ENCODE measurements at places on chromosomes 2 and 18.

GRCh38 chr2:180412219-180412618 lies 405.1 kb upstream of the CWC22 start:
- DNase-seq: no peak

- DNase-seq: peak; percentile 73
Measured at GRCh38 chr18:63439334-63439733, 17.1 kb upstream of the VPS4B start.

DNA sequence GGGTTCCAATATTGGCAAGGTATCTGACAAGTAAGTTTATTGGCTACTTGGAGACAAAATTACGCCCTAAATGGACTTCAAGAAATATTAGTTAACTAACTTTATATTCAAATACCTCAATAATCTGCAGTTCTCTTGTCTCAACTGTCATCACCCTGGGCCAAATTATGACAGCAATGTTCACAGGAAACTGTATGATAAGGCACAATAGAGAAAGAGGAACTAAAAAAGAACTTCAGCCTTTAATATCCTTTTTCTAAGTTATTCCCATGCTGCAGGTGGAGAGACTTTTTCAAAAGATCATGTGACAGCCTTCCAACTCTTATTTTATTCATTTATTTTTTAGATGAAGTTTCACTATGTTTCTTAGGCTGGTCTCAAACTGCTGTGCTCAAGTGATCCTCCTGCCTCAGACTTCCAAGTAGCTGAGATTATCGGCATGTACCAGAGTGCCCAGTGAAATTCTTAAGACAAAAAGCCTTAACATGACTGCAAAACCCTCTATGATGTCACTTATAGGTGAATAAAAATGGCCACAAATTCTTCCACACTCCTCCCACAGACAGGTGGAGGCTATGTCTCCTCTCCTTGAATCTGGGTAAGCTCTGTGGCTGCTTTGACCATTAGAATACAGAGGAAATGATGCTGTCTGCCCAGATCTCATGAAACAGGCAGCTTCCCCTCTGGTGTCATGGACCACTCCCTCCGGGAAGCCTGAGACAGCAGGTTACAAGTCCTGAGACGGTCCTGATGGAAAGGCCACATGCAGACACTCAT lies 211.0 kb downstream of the TGIF1 start:
- DNase-seq: no peak

DNA sequence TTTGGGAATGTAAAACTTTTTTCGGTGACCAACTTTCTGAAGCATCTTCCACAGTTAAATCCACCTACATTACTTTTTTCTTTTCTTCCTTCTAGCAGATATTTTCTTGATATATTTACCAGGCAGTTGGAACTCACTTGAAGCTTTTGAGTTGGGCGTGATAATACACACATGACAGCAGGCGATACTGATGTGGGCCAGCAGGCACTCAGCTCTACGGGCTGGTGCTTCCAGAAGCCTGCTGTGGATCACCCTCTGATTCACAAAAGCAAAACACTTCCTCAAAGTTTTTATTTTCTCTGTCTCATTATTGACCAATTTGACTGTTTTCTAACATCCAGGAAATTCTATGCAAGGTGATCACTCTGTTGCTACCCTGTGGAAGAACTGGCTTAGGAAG lies 22.9 kb downstream of the GRHL1 start:
- DNase-seq: no peak

- DNase-seq: peak; percentile 56
Measured at GRCh38 chr2:158204741-158205165, 103.1 kb downstream of the UPP2 start.

- DNase-seq: no peak
Measured at GRCh38 chr2:145067549-145068030, 547.7 kb upstream of the ZEB2 start.

- peak; percentile 74 for DNase-seq
Measured at GRCh38 chr18:59988098-59988706, 88.4 kb downstream of the PMAIP1 start.

DNA sequence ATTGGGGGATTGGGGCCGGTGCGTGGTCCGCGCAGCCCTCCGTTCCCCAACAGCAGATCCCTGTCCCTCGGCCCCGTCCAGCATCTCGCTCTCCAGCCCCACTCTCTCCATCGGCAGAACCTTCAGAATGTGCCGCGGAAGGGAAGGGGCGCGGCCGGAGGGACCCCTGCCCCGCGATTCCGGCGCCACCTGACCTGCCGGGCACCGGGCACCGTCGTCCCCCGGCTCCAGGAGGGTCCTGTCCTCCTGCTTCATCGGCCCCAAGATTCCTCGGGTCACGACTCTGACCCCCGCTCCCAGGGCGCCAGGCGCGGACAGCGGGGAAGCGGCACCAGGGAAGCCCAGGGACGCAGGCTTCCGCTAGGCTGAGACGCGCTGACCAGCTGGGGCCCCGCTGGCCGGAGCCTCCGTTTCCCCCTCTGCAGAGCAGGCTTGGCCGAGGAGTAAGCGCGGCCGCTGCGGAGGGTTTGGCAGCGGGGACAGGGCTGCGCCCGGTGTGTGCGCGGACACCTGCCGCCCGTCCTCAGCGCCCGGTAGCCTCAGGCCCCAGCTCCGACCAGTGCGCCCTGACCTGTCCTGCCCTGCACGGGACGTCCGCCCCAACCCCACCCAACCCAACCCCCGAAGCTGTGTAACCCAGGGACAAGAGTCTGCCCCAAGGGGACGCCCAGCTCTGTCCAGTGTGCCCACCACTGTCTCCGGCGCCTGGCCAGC lies 16.8 kb upstream of the BOK start:
- no peak for DNase-seq

DNA sequence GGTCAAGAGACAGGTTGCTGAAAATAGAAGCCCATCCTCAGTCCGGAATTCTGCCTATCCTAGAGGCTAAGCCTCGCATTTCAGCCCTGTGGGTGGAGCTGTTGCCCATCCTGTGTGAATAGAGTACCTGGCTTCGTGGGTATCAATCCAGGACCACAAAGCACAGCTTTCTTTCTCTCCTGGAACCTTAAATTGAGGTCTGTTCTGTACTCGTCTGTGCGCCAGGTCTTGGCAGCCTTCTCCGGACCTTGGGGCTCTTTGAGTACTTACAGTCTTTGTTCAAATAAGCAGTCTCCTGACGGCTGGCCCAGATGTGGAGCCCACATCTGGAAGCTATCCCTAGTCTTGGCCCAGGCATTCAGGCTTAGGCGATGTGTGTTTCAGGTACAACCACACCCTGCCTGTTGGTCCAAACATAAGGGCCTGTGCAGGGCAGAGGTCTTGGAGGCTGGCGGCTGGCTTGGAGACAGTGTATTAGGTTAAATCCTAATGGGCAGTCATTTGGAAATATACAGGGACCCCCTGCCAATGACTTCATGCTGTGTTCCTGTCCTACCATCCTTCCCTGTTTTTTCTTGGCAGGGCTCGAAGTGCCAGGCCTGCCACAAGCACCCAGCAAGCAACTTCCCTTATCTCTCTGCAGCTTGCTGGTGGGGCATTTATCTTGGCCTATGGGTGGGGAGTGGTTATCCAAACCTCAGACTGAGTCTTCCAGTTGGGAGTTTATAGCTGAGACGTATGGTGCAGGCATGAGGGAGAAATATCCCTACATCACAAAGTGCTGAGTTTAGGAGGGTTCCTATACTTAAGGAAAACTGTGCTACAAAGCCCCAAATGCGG lies 294.1 kb downstream of the BCL2 start:
- no peak for DNase-seq

DNA sequence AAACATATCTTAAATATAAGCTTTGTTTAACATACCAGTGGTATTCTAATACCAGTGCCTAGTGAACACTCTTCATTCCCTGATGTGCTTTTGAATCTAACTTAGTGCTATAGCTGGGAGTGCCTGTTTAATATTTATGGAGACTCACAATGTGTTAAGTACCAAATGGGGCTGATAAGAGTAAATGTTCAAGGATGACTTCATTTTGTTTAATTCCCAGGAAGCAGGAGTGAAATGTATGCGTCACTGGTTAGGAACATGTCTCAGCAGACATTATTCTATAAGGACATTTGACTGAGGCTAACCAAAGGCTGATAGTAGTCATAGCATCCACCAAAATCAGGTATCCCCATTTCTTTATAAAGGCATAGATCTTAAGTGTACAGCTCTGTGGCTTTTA lies 31.7 kb upstream of the LINC00305 start:
- no peak for DNase-seq

GRCh38 chr2:49049161-49049560 lies 105.2 kb downstream of the FSHR start:
- DNase-seq: no peak

GRCh38 chr2:125427721-125428315 lies 1228.1 kb upstream of the GYPC start:
- DNase-seq: no peak

DNA sequence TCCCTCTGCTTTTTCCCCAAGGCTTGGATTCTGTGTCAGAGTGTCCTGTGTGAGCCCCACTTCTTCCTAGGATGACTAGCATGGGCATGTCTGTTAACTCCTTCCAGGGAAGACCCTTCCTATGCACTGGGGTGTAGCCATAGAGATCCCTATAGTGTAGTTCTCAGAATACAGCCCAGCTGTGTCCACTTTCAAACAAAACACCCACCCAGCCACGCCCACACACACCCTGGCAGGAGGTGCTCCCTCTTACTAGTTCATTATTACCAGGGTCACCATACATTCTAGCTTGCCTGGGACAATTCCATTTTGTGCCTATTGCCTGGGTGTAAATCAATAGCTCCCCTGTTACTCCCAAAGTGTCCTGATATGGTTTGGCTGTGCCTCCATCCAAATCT lies 195.6 kb downstream of the MYCN start:
- no peak for DNase-seq
